ENCODE measurements at places on chromosomes 3 and 15.

DNA sequence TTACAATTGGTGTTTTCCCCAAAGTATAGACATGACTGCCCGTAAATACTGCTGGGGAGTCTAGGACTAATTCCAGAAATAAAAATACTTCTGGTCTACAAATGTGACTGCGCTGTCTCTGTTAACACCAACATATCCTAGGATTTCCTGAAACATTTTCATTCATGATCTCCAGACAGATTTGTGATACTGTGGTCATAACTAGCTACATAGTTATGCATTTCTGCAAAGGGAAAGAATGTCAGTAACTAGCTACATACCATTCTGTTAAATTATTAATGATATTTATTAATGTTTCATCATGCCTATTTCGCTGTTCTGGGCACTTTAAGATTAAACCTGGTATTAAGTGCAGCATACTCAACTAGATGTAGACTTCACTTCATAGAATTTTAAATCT is 33.3 kb downstream of the SETD5 start:
- DNase-seq = no peak
- no peak overlapping the region for H3K4me3 ChIP-seq
- no peak overlapping the region for H3K27ac ChIP-seq
- H3K27me3 ChIP-seq = no peaks in the 10 kb centered on the region
- peaks cover 80% of the 10 kb centered on the region for H3K36me3 ChIP-seq
- H3K4me1 ChIP-seq = no peaks in the 10 kb centered on the region

- no peaks in the 10 kb centered on the region for H3K36me3 ChIP-seq
- H3K27ac ChIP-seq = no peak overlapping the region
- H3K4me3 ChIP-seq = no peak overlapping the region
- no peaks in the 10 kb centered on the region for H3K4me1 ChIP-seq
- no peak for DNase-seq
Observed at GRCh38 chr3:175598740-175599139, 739.6 kb downstream of the NAALADL2 start.

GRCh38 chr3:64103131-64103530 is 79.8 kb upstream of the PSMD6 start:
- no peak overlapping the region for H3K27ac ChIP-seq
- H3K4me3 ChIP-seq = no peak overlapping the region
- H3K4me1 ChIP-seq = peaks cover 23% of the 10 kb centered on the region

- H3K36me3 ChIP-seq = no peaks in the 10 kb centered on the region
- no peak overlapping the region for H3K4me3 ChIP-seq
- no peak overlapping the region for H3K27ac ChIP-seq
- H3K27me3 ChIP-seq = no peaks in the 10 kb centered on the region
Observed at GRCh38 chr15:62231856-62232255, 66.8 kb upstream of the C2CD4B start.

GRCh38 chr3:179732661-179733348 is 80.0 kb downstream of the USP13 start:
- peaks cover 31% of the 10 kb centered on the region for H3K4me1 ChIP-seq
- no peaks in the 10 kb centered on the region for H3K27me3 ChIP-seq
- peaks cover 10% of the 10 kb centered on the region for H3K36me3 ChIP-seq
- no peak overlapping the region for H3K4me3 ChIP-seq
- DNase-seq = no peak

GRCh38 chr3:178325330-178325729 is 210.9 kb upstream of the KCNMB2 start:
- H3K36me3 ChIP-seq = no peaks in the 10 kb centered on the region
- peaks cover 13% of the 10 kb centered on the region for H3K4me1 ChIP-seq
- H3K4me3 ChIP-seq = no peak overlapping the region
- no peaks in the 10 kb centered on the region for H3K27me3 ChIP-seq

GRCh38 chr3:73197187-73197586 is 135.7 kb downstream of the EBLN2 start:
- no peaks in the 10 kb centered on the region for H3K36me3 ChIP-seq
- no peak overlapping the region for H3K27ac ChIP-seq
- peaks cover 11% of the 10 kb centered on the region for H3K27me3 ChIP-seq
- H3K4me1 ChIP-seq = no peaks in the 10 kb centered on the region
- DNase-seq = no peak

DNA sequence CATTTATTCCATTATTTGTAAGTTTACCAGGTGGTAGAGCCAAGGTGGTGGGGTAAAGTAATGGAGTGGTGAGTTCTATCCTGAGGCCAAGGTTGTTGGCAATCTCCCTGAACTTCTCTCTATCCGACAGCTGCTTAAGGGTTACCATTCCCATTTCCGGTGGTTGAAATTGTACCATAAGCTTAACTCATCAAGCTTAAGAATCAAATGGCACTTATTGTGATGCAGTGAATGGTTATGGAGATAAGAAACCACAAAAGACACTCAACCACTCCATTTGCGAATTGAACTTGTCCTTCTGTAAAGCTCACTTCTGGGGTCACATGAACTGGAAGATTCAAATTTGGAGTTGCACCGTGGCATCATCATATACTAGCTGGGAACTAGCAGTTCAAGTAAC is 287.4 kb upstream of the SLCO3A1 start:
- H3K36me3 ChIP-seq = no peaks in the 10 kb centered on the region
- DNase-seq = no peak
- H3K27ac ChIP-seq = no peak overlapping the region
- H3K4me3 ChIP-seq = no peak overlapping the region

- H3K27me3 ChIP-seq = no peaks in the 10 kb centered on the region
- no peak for DNase-seq
- H3K36me3 ChIP-seq = 0 out of 2 replicates have a peak, but pooled peaks cover 8% of the 10 kb centered on the region
- H3K4me3 ChIP-seq = no peak overlapping the region
Observed at GRCh38 chr3:23829242-23829934, 23.6 kb downstream of the UBE2E1 start.

DNA sequence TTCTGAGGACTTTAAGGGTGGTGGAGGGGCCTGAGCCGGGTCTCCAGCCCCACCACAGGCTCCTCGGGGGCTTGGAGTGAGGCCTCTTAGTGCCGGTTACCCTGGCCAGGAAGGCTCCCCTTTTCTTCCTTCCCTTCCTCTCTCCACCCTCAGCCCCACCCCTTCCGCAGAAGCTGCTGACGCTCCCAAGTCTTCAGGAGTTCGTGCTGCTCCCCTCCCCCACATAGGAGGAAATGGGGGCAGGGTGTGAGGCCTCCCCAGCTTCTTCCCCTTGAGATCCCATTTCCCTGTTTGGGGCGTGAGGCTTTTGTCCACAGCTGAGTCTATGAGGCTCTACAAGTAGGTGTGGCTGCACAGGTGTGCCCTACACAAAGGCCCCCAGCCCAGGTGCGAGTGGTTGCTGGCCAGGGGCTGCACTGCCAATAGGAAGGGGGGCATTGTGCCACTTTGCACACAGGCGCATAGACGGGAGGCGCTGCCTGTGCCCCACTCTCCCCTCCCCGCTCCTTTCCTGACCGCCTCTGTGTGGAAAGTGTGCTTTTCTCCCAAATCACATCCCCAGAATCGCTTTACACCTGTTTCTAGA is 915 bp upstream of the CALML4 start:
- no peak for DNase-seq
- no peaks in the 10 kb centered on the region for H3K27me3 ChIP-seq
- H3K4me3 ChIP-seq = no peak overlapping the region

DNA sequence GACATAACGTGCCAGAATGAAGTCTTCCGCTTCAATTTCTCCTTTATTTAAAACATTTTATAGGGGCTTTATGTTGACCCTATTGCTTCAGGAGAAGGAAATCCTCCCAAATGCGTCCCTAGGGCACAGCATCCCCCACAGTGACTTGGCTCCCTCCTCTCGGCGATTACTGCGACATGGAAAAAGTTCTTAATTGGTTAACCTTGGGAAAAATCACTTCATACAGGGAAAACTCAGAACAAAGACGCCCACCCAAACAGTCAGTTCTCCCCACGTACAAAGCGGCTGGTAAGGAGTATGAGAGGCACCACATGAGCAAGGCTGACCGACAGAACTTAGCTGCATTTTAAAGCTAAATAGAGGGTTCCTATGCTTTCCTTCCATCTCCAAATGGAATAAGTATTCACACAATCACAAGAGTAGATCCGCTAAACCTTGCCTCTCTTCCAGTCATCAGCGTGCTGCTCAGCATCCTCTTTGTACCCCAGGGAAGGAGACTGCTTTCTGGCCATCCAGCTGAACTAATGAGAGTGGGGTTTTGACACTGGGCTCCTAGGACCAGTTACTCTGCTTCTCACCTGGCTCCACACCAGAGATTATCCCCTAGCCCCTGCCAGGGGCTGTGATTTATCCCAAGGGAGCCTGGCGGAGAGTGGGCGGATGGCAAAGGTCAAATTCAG is 415.3 kb upstream of the WNT5A start:
- no peak overlapping the region for H3K27ac ChIP-seq
- H3K4me1 ChIP-seq = peaks cover 1% of the 10 kb centered on the region
- H3K27me3 ChIP-seq = no peaks in the 10 kb centered on the region
- no peak overlapping the region for H3K4me3 ChIP-seq

DNA sequence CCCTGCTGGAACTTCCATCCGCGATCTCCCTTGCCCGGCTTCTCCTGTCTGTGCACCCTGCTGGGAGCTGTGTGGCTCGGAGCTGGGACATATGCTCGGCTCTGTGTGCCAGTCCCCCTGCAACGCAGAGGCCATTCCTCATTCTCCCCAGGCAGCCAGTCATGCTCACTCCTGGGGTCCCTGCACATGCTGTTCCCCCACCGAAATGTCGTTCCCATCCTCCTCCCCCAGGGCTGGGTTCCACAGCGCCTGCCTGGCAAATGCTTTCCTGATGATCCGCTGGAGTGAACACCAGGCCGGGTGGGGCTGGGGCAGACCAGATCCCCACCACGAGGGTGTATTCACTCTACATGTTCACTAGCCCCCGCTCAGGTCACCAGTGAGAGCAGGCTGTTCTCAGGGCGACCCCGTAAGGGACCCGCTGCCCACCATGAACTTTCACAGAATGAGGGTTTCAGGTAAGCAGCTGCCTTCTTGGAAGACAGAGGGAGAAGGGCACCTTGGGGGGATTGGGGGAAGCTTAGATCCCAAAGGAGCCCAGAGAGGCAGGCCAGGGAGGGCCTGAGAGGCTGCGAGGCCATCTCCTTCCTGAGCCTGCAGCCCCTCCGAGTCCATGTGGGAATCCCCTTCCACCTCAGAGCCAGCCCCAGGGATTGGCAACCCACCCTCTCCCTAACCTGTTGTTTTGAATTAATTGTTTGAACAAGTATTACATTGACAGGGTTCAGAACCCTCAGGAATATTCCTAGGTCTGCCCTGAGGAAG is 88.7 kb upstream of the IQSEC1 start:
- no peak for DNase-seq
- H3K36me3 ChIP-seq = no peaks in the 10 kb centered on the region
- H3K27me3 ChIP-seq = no peaks in the 10 kb centered on the region
- H3K27ac ChIP-seq = no peak overlapping the region
- peaks cover 30% of the 10 kb centered on the region for H3K4me1 ChIP-seq

- peak; percentile 74 for DNase-seq
- H3K4me1 ChIP-seq = peaks cover 30% of the 10 kb centered on the region
- no peaks in the 10 kb centered on the region for H3K27me3 ChIP-seq
- H3K36me3 ChIP-seq = peaks cover 19% of the 10 kb centered on the region
Observed at GRCh38 chr3:171186383-171186782, 159.9 kb upstream of the SLC2A2 start.

DNA sequence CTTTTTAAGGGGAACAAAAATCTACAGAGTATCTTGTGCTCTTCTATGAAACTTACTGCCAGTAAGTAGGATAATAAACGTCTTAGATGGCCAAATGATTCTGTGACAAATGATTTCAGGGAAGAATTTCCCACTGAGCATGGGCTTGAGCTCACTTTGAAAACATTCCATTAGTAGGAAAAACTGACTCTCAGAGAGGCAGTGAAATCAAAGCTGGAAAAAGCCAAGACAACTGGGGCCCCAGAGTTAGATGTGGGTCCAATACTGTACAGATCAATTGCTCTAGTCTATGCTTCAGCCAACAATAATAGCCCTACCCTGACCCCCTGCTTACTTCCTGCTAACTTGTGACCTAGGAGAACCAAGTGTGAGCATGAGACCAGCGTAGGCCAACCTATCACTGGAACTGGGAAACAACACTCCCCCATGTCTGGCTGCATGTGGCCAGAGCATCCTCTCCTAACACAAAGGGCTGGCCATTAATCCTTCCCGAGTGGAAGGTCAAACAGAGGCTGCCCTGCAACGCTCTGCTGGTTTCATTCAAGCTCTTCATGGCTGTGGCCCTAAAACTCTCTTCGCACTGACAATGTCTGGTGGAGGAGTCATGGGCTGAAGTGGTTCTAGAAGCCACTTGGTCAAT is 68.8 kb downstream of the FOXB1 start:
- no peaks in the 10 kb centered on the region for H3K36me3 ChIP-seq
- DNase-seq = no peak
- peaks cover 16% of the 10 kb centered on the region for H3K4me1 ChIP-seq
- no peaks in the 10 kb centered on the region for H3K27me3 ChIP-seq
- H3K27ac ChIP-seq = no peak overlapping the region

DNA sequence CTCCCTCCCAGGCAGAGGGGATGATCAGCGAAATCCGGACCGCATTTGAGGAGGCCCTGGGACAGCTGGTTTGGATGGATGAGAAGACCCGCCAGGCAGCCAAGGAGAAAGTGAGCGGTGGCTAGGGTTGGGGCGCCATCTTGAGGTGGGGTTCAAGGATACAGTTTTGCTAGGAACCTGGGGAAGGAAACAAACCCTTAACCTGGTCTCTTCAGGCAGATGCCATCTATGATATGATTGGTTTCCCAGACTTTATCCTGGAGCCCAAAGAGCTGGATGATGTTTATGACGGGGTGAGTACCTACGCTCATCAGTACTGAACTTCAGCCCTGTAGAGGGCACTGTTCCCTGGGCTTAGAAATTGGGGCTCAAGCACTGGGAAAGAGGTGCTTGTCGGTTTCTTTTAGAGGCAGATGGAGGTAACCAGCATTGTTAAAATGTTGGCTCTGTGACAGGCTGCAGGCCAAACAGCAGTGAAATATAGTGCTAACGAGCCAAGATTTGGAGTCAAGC is 9.6 kb upstream of the PSMD2 start:
- no peak overlapping the region for H3K27ac ChIP-seq
- no peaks in the 10 kb centered on the region for H3K4me1 ChIP-seq
- H3K27me3 ChIP-seq = no peaks in the 10 kb centered on the region
- no peaks in the 10 kb centered on the region for H3K36me3 ChIP-seq

- no peaks in the 10 kb centered on the region for H3K36me3 ChIP-seq
- peak; percentile 93 for DNase-seq
- peak overlapping the region; percentile 33 for H3K4me3 ChIP-seq
Observed at GRCh38 chr3:127929818-127930413, 14.9 kb downstream of the KBTBD12 start.

- H3K27me3 ChIP-seq = no peaks in the 10 kb centered on the region
- H3K4me3 ChIP-seq = no peak overlapping the region
- H3K4me1 ChIP-seq = no peaks in the 10 kb centered on the region
- no peak overlapping the region for H3K27ac ChIP-seq
Observed at GRCh38 chr3:47083786-47084185, 80.1 kb downstream of the SETD2 start.

- H3K4me3 ChIP-seq = no peak overlapping the region
- peak overlapping the region; percentile 46 for H3K27ac ChIP-seq
- peaks cover 29% of the 10 kb centered on the region for H3K4me1 ChIP-seq
- no peaks in the 10 kb centered on the region for H3K36me3 ChIP-seq
- no peaks in the 10 kb centered on the region for H3K27me3 ChIP-seq
- peak; percentile 61 for DNase-seq
Observed at GRCh38 chr3:64355401-64355807, 130.1 kb upstream of the PRICKLE2 start.

- no peak overlapping the region for H3K27ac ChIP-seq
- H3K4me1 ChIP-seq = no peaks in the 10 kb centered on the region
- no peak overlapping the region for H3K4me3 ChIP-seq
- DNase-seq = no peak
- H3K36me3 ChIP-seq = no peaks in the 10 kb centered on the region
Observed at GRCh38 chr3:10646531-10647335, 141.3 kb upstream of the ATP2B2 start.
